ENCODE measurements at places on chromosomes 16 and 17.

GRCh38 chr17:2571523-2572303 is 21.7 kb upstream of the PAFAH1B1 start:
- DNase-seq = peak; percentile 9

GRCh38 chr16:59021751-59022150 is 287.6 kb upstream of the GOT2 start:
- DNase-seq = no peak

GRCh38 chr17:34581446-34582184 is 2.2 kb downstream of the TMEM132E start:
- no peak for DNase-seq

- DNase-seq = peak; percentile 57
These were observed 45.9 kb downstream of the SLC6A2 start for GRCh38 chr16:55701442-55702319.

GRCh38 chr16:10590342-10590741 is 9.9 kb upstream of the EMP2 start:
- no peak for DNase-seq

DNA sequence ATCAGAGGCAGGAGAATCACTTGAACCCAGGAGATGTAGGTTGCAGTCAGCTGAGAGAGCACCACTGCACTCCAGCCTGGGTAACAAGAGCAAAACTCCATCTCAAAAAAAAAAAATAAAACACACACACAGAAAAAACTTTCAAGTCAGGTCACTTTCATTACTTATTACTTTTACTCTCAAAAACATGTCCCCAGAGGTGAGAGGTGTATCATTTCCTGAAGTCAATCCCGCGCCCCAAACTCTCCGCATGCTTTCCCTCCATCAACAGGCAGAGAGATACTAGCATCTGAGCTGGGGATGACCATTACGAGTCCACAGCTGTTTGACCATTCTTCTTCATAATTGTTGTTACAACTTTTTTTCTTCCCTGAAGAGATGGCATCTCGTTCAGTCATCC is 48.7 kb downstream of the YWHAE start:
- no peak for DNase-seq

- DNase-seq = no peak
These were observed 33.8 kb upstream of the CMIP start for GRCh38 chr16:81410643-81411293.

- no peak for DNase-seq
These were observed 61.0 kb downstream of the SLC39A11 start for GRCh38 chr17:73031472-73031871.

DNA sequence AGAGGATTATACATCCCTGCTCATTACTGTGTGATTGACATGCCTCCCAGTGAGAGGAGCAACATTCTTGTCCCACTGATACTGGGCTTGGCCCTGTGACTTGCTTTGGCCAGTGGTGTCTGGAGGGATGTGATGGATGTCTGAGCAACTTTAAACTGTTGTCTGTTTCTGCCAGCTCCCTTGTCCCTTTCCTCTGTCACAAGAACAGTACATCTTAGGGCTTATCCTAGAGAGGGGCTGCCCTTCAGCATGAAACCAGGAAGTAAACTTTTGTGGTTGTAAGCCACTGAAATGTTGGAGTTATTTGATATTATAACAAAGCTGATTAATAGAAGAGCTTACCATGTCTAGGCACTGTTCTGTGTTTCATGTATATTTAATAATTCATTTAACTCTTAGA is 82.9 kb upstream of the GPRC5B start:
- no peak for DNase-seq

DNA sequence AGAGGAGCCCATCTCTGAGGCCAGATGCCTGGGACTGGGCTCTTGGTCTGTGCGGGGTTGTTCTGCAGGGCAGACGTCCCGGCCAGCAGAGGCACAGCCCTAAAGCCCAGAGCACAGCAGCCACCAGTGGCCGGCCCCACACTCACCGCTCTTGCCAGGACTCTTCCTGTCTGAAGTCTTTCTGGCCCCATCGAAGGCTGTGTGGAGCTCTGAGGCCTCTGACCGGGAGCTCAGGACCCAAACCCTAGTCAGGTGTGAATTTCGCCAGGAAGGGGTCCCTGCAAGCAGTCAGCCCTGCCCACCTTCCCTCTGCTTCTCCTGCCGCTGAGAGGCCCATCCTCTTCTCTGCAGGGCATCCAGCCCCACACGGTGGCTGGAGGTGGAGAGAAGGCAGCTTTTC is 10.7 kb downstream of the ACSF3 start:
- DNase-seq = no peak

- no peak for DNase-seq
These were observed 113.7 kb downstream of the ABCC6 start for GRCh38 chr16:16109453-16110110.

DNA sequence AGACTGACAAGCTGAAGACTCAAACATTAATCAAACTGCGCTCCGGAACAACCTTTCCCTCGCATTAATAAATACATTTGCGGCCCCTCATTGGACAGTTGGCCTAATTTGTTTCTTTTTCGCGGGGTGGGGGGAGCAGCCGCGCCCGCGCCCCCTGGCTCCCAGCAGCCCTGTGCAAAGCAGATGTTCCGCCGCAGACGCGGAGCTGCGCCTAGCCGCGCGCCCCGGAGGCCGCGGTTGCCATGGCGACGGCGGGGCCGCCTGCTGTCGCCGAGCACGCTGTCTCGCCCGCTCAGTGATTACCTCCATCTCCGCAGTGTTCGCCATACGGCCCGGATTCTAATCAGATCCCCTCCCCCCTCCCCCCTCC is 25.5 kb downstream of the COPZ2 start:
- DNase-seq = peak; percentile 90

DNA sequence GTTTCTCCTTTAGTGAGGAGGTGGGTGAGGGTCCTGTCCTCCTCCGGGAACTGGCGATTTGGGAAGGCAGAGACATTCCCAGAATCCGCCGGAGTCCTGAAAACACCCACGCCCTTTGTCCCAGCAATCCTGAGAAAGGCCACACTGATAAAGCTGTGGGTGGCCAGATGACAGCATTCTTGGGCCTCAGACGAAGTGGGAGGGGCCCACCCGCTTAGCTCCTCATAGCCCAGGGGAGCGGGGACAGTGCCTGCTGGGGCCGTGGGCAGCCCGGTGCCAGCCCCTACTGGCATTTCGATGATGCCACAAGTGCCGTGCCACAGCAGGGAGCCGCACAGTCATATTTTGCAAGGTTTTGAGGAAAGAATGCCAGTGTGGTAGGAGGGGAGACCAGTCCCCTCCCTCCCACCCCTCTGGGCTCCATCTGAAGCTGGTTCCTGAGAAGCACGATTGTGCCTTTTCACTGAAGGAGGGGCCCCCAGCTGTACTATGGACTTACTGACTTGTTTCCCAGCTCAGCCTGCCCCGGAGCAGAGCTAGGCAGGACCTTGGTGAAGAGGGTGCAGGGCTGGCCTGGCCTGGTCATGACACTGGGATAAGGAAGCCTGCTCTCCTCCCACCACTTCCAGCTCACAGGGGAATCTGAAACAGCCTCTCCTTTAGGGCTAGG is 20.9 kb upstream of the MPRIP start:
- DNase-seq = no peak

DNA sequence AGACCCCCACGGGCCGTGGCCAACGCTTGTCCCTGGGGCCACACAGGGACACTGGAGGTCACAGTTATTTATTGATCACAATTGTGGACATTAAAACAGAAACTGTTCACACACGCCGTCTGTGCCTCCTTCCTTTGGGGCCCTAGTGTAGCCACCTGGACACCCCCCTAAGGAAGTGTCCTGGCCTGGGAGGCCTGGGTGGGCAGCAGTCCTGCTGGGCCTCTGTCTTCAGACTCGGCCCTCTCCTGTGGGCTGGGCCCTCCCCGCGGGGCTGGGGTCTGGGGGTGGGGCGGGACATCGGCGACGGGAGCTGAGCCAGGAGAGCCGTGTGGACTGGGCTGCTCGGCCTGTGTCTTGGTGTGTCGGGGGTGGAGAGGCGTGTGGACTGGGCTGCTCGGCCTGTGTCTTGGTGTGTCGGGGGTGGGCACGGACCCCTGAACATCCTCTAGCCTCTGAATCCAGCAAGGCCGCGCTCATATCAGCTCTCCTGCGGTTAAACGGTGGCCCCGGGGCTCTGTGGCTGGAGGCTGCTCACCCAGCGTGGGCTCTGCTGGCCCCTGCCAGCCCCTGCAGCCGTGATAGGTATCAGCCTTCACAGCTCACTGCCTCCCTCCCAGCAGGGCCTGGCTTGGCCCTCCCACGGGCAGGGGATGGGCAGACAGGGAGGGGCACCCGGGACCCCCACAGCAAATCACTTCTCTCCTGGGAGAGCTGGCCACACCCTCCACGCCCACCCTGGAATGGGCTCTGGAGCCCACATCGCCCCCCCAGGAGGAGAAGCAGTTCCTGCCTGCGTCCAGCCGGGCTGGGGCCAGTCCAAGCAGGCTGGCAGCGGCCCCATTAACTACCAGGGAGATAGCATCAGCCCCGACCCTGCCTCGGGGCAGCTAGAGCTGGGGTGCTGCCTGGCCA is 1.1 kb upstream of the NHLRC4 start:
- no peak for DNase-seq

DNA sequence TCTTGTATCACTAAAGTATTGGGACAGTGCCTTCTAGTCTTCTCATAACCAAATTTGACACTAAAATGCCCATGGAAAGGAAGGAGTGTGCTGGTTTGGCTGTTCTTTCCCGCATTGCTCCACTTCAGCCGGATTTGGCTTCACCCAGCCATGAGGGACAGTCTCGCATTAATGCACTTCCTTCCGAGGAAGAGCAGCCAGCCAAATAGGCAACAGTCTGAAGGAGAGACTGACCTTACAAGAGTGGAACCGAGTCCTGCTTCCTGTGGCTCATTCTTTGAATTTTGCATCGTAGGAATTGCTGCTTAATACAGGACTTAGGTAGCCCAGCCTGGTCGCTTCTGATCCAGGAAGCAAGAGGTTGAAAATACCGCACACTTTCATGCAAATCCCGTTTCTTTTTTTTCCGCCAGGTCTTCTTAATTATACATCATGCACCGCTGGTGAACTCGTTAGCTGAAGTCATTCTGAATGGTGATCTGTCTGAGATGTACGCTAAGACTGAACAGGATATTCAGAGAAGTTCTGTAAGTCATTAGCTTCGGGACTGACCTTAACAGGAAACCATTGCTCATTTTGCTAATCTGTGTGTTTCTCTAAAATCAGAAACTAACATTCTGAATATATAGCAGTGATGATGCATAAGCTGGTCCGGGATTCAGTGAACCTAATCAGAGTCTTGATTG is 38.2 kb downstream of the CLEC16A start:
- DNase-seq = no peak

- DNase-seq = no peak
These were observed 67.1 kb downstream of the ARHGAP44 start for GRCh38 chr17:12856416-12856815.

DNA sequence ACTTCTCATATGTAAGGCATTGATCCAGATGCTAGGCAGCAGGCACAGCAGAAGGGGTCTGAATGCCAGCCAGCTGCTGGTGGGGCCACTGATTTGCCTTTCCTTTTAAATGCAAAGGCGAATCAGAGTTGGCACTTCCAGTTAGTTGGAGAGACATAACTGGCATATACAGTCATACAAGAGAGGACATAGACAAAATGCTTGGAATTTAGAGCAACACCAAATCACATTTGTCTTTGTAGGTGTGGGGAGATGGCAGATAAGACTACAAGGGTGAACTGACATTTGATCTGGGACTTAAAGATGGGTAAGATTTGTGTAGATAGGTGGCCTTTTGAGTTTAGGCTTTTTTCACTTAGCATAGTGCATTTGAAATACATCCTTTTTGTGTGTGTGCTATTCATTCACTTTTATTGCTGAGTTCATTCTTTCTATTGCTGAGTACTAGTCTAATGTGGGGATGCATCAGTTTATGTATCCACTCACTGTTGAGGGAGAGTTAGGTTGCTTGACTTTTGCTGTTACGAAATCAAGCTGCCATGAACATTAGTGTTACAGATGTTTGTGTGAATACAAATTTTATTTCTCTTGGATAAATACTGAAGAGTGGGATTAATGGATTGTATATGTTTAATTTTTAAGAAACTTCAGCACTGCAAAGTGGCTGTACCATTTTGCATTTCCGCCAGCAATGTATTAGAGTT is 74.1 kb downstream of the SPECC1 start:
- DNase-seq = no peak

GRCh38 chr16:64615630-64616280 is 506.1 kb downstream of the CDH11 start:
- peak; percentile 3 for DNase-seq

GRCh38 chr17:71402661-71403141 is 718.1 kb upstream of the SOX9 start:
- peak; percentile 34 for DNase-seq

DNA sequence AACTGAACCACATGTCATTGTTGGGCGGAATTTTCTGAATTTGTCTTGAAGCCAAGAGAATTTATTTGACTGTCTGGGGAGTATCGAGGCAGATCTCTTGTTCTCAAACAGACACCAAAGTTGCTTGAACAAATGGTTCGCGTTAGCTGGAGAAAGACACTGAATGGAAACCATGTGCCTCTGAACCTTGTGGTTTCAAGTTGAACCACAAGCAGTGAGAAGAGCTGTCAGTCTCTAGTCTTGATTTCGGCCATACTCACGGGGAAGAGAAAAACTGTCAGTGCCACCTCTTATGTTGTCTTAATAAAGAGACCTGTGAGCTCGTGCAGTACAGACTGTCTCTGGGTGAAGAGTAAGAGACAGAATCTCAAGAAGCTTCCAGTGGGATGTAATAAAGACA is 886.5 kb upstream of the SOX9 start:
- no peak for DNase-seq

GRCh38 chr16:67598527-67598926 is 36.2 kb downstream of the CTCF start:
- DNase-seq = no peak

DNA sequence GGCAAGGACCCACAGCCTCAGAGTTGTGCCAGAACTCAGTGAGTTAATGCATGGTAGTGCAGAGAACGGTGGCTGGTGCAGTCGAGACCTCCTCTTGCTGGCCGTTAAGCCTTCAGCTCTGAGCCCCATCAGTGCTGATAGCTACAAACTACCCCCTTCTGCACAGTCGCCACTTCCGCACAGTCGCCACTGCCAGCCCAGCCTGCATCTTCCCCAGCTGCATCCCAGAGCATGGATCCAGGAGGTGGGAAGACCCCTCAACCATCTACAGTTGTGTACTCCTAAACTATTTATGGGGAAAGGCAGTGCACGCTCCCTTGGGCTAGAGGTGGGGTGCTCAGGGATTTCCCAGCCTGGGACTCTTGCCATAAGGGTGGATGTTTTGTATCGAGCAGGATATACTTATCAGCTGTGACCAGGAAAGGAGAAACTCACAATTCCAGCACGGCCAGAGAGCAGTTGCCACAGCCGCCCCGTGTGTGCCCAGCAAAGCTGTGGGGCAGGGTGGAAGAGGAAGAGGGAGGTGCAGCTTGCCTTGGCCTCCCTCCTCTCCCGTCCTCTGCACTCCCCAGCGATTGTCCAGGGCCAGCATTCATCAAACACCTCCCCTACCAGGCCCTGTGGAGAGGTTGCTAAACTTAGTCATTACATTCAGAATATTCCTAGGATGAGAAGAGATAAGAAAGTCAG is 49.5 kb upstream of the CMIP start:
- no peak for DNase-seq
